ENCODE measurements at places on chromosomes 13 and 19. TPM values are rescaled to one million over a fixed set of nuclear protein-coding genes. Genes with fewer than 3 reads are reported as not detected.

The SPIB gene
- polyA plus RNA-seq = 1.4 TPM

The LRG1 gene
- 0.86 TPM for polyA plus RNA-seq

The FLT3LG gene
- 3.5 TPM for polyA plus RNA-seq

The ZNF627 gene
- 15.5 TPM for polyA plus RNA-seq

The IRS2 gene
- 4.5 TPM for polyA plus RNA-seq

The MEIOSIN gene
- 0.09 TPM for polyA plus RNA-seq

The ZNF667 gene
- 6.6 TPM for polyA plus RNA-seq

The ECSIT gene
- polyA plus RNA-seq = 33.9 TPM

The TFPT gene
- polyA plus RNA-seq = 9.8 TPM

The PALM gene
- 42.9 TPM for polyA plus RNA-seq

The DOCK9 gene
- polyA plus RNA-seq = 91.3 TPM

The CACNA1A gene
- polyA plus RNA-seq = 3.0 TPM

The OVOL3 gene
- not detected for polyA plus RNA-seq

The CEACAM21 gene
- polyA plus RNA-seq = 1.9 TPM

The CALR3 gene
- polyA plus RNA-seq = not detected

The TSSK6 gene
- polyA plus RNA-seq = 0.41 TPM

The IGSF23 gene
- not detected for polyA plus RNA-seq

The OSCAR gene
- 0.39 TPM for polyA plus RNA-seq

The ABHD13 gene
- polyA plus RNA-seq = 9.4 TPM

The PLPPR3 gene
- polyA plus RNA-seq = 0.80 TPM

The TMEM255B gene
- polyA plus RNA-seq = 4.4 TPM

The DMAC2 gene
- polyA plus RNA-seq = 34.1 TPM

The MLNR gene
- not detected for polyA plus RNA-seq

The RAB3D gene
- polyA plus RNA-seq = 5.8 TPM

The CASP14 gene
- polyA plus RNA-seq = not detected

The GNG8 gene
- 0.65 TPM for polyA plus RNA-seq

The A1BG gene
- polyA plus RNA-seq = 2.7 TPM

The SLC8A2 gene
- 0.26 TPM for polyA plus RNA-seq

The LYPD5 gene
- 0.74 TPM for polyA plus RNA-seq

The TMEM86B gene
- 2.2 TPM for polyA plus RNA-seq

The FSD1 gene
- 2.1 TPM for polyA plus RNA-seq

The C19orf67 gene
- not detected for polyA plus RNA-seq

The ZNF816 gene
- polyA plus RNA-seq = 7.3 TPM

The SPRY2 gene
- 93.1 TPM for polyA plus RNA-seq

The WDR87 gene
- 0.08 TPM for polyA plus RNA-seq

All from muscle of back (tissue), 13 donors.